ENCODE measurements at places on chromosomes 4 and X.

DNA sequence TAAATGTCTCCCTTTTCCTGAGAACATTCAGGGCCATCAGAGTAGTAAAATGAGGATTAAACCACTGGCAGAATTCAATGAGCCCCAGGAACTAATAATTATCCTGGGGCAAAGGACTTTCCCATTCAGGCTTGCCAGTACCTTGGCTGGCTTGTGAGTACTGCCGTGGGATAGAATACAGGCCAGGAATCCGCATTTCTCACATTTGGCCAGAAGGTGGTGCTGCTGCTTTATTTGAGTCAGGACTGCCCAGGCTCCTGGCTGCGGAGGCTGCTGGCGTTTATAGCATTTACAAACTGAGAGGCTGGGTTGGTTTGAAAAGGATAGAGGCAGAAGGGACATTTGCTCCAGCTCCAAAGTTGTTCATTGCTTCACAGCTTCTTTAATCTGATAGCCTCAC lies 91.4 kb downstream of the RTL9 start:
- no peak for DNase-seq

DNA sequence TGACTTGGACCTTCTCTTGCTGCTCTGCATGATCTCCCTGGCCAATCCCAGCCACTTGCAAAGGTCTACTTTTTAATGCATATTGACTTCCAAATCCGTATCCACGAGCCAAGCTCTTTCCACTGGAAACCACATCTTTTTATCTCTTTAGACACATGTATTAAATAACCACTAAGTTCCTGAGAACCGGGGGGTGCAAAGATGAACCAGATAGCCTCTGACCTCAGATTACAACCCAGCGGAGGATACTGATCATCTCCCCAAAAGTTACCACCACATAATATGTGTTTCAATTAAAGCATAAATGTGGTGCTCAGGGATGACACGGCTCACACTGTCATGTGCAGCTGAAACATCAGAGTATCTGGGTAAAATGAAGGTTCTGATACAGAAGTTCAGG lies 40.4 kb upstream of the FAM9B start:
- DNase-seq, result no peak

GRCh38 chr4:8329859-8330761 lies 60.6 kb downstream of the HTRA3 start:
- DNase-seq, result no peak

- DNase-seq, result no peak
These were observed 241.2 kb downstream of the EVC2 start for GRCh38 chr4:5467111-5467510.

DNA sequence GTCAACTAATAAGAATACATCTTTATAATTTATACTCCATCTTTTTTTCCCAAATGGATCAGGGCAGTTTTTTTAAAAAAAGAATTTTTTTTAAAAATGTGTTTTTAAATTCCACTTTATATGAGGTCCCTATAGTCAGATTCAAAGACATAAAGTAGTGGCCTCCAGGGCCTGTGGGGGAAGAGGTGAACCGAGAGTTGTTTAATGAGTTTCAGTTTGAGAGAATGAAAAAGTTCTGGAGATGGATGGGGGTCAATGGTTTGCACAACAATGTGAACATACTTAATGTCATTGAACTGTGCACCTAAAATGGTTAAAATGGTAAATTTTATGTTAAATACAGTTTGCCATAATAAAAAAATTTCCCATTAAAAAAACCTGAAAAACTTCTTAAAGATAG lies 53.8 kb downstream of the ZNF827 start:
- DNase-seq, result no peak

DNA sequence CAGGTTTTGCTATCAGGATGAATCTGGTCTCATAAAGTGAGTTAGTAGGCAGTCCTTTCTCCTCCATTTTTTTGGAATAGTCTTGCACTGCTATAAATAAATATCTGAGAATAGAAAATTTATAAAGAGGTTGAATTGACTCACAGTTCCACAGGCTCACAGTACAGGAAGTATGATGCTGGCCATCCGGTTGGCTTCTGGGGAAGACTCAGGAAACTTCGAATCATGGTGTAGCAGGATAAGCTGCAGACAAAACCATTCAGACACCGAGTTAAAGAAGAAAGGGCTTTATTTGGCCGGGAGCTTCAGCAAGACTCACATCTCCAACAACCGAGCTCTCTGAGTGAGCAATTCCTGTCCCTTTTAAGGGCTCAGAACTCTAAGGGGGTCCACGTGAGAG lies 348.2 kb downstream of the KCTD8 start:
- no peak for DNase-seq

DNA sequence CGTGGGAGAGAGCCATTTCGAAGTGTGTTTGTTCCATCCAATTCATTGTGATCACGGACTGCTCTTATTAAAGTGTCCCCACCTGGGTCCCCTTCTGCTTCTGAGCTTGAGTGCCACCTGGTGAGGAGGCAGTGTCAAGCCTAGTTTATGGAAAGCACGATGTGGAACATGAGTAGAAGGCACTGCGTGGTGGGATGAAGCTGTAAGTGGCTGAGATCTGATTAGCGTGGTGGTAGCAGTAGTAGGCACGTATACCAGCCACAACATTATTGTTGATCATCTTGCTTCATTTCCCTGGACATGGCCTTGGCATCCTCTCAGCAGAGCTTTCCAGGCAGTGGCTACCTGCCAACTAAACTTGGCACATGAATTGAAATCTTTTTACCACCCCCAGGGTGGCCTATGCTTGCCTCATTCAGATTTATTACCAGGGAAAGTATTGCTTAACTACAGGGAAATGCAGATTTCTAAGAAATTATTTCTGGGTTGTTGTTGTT lies 46.4 kb downstream of the GPAT3 start:
- no peak for DNase-seq

GRCh38 chrX:48815266-48815665 lies 11.0 kb upstream of the ERAS start:
- no peak for DNase-seq

GRCh38 chr4:25949173-25949748 lies 35.2 kb downstream of the SMIM20 start:
- no peak for DNase-seq

DNA sequence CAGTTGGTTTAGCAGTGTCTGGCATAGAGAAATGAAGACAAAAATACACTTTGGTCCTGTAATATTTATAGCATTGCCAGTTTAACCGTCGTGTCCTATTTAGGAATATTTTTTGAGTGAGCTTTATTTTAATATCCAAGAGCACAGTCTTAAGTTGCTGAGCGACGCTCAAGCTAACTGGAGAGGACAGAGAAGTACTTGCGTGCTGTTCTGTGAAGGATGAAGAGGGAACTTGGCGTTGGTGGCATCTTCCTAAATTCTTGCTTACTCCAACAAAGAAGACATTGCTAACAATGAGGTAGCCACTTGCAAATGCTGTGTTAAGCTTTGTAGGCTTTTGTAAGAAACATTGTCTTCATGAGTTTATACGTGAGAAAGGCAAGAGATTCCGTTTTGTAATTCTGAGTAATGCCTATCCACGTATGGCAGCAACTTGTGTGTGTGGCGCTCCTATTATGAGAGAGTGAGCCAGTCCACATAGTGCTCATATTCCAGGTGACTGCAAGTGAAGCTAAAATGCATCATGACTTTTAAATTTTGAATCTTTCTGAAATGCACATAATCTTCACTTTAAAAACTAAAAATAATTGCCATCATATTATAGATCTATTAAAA lies 50.6 kb downstream of the SYNPO2 start:
- DNase-seq, result no peak

DNA sequence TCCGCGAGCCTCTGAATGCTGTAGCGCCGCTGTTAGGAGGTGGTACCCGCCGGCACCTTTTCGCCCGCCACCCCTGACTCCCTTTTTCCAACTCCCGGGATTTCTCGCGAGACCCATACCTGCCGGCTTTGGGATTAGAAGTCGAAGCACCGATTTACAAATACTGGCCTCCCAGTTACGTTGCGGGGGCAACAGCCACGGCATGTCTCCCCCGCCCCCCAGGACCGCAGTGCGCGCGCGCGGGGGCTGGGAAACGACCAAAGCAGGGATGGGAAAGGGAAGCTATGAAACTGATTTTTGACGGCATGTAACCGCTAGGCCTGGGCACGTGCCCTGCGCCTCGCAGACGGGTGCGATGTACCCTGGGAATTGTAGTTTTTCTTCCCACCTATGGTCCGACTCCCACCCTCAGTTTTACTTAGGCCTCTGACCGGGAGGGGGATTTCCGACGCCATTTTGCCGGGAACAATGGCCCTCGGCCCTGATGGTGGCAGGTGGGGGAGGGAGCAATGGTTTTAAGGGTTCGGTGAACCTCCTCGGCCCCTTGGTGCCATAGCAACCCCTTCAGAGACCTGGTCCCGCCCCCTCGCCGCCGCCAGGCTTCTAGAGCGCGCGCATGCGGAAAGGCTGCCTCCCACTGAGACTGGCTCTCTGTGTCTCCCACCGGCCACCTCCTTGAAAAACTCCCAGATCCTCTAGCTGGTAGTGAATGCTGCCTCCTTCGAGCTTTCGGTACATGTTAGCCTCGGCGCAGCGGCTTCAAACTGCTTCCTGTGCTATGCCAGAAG lies 772 bp upstream of the WNK3 start:
- no peak for DNase-seq

DNA sequence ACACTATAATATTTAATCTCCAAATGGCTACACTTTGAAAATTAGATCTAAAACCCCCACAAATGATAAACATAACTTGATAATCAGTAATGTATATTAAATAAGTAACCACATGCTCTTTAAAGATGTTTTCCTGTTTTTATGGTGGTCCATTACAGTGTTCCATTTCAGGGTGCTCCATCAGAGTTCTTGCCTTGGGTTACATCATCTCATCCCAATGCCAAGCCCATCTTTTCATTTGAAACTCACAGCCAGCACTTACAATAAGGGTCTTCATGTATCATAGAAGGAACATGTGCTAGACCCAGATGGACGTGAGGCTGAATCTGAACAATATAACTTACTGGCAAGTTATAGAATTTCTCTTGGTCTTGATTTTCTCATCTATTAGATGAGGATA lies 10.5 kb upstream of the PAQR3 start:
- DNase-seq, result no peak

DNA sequence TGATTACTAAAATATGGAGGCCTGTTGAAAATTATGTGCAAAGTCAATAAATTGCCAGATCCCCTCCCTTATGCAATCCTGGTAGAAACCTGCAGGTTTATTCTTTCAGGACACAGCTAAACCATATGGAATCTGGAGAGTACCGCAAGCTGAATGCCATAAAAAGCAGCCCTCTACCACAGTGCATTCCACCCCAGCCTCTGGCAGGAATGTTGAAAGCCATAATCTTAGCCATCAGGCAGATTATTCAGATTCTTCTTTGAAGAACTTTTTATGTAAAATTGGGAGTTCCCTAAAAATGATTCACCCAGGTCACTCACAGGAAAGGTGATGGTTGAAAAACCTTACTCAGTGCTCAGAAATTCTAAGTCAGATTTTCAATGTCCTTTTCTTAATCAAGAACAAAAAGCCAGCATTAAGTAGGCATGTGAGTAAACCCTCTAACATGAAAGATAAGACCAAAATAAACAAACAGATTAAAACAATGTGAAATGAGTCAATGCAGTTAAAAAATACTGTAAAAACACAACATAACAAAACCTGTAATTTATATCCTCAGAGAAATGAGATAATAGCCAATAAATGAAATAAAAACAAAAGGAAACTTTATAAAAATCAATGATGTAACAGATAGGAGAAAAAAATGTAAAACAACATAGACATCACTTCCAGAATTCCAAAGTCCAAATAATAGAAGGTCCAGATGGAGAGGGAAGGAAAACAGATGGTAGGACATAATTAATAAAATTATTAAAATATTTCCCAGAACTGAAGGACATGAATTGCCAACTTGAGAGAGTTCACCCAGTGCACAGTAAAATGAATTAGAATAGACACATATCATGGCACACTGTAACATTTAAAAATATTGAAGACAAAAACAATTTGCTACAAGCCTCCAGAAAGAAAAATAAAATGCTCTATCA lies 226.9 kb downstream of the FSTL5 start:
- DNase-seq, result no peak

DNA sequence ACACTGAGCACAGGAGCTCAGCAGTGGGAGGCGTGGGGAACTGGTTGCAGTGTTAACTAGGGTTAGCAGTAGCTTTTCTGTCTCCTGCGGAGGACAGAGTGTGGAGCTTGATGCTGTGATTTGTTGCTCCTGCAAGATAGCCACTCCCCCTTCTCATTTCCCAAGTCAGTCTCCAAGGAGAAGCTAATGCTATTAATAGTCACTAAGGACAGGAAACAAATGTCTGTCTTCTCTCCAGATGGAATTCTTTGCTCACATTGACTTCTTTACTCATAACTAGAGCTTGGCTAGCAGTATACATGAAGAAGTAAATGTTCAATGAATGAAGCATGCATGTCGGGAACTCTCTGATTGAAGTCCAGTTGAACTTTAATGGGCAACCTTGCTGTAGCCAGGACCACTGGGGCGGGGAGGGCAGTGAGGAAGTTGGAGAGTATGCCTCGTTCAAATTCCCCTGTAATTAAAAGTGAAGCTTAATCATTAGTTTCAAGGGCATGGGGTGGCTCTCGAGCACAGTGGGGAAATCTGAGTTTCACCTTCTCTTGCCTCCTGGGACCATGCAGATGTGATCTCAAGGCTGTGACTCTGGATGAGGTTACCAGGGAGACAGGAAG lies 156.6 kb upstream of the SCML1 start:
- DNase-seq, result no peak

GRCh38 chr4:132866616-132867015 lies 282.5 kb upstream of the PCDH10 start:
- DNase-seq, result no peak

- no peak for DNase-seq
These were observed 87.5 kb downstream of the SPANXN3 start for GRCh38 chrX:143429811-143430210.

DNA sequence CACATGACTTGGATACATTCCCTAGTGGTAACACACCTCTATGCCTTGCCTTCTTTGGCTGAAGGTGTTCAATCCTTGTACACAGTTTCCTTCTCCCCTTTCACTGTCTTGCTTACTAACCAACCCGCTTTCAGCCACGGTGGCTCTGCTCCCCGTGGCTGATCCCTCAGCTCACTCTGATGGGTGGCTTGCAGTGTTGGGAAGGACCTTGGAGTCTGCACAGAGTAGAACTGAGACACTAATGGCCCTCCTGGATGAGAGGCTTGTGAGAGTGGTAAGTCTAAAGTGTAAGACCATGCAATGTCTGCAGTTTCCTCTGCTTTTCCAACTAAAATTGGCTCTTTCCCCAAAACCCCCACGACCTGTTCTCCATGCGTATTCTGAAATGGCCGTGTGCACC lies 46.0 kb upstream of the GNPDA2 start:
- DNase-seq, result no peak

DNA sequence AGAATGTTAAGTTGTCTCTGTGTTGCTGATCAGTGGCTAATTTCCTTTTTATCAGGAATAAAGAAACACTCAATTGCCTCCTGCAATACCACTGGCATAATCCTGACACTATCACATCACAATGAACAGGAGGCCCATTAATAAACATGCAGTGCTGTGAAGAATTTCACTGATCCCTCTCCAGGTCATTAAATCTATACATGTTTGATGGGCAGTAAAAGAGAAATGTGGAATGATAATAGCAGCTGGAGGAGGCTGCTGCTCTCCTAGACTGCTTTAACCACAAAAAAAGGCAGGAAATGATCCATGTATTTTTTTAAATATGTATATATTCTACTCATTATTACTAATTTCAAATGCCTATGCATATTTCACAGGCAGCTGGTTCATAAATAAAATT lies 202.1 kb downstream of the CENPC start:
- no peak for DNase-seq

- DNase-seq, result no peak
These were observed 121.6 kb upstream of the PUDP start for GRCh38 chrX:7269589-7269988.

- DNase-seq, result no peak
These were observed 12.7 kb upstream of the HHIP start for GRCh38 chr4:144633215-144633614.

Measured in stimulated activated CD8-positive, alpha-beta memory T cell treated with anti-CD3 and anti-CD28 coated beads, Interleukin-15, amount 100 ng/mL, for 4 hours (primary cell).